ENCODE measurements at places on chromosomes 7 and 10.

DNA sequence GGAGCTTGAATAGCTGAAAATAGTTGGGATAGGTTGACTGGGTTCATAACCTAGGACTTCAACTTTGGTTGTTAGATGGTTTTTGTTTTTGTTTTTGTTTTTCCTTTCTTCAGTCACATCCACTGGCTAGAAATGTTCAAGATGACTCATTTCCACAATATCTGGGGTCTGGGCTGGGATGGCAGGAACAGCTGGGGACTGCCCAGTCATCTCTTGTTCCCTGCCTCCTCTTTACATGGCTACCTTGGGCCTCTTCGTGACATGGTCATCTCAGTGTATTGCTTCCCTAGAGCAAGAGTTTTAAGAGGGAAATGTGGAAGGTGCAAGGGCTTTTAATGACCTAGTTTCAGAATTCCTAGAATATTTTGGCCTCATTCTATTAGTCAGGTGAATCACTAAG is 915.8 kb downstream of the XPNPEP1 start:
- DNase-seq: no peak

- DNase-seq: peak; percentile 64
Measured at GRCh38 chr10:110456523-110457091, 41.1 kb upstream of the DUSP5 start.

DNA sequence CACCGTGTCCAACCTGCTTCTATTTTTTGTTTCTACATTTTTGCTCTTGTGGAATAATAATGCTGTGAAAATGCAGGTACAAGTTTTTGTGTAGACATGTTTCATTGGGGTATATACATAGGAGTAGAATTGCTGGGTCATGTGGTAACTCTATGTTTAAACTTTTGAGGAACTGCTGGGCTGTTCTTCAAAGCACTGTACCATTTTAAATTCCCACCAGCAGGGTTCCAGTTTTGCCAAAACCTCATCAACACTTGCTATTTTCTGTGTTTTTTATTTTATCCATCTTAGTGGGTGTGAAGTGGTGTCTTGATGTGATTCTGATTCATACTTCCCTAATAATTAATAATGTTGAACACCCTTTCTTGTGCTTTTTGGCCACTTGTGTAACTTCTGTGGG is 138.6 kb downstream of the RGS10 start:
- no peak for DNase-seq

DNA sequence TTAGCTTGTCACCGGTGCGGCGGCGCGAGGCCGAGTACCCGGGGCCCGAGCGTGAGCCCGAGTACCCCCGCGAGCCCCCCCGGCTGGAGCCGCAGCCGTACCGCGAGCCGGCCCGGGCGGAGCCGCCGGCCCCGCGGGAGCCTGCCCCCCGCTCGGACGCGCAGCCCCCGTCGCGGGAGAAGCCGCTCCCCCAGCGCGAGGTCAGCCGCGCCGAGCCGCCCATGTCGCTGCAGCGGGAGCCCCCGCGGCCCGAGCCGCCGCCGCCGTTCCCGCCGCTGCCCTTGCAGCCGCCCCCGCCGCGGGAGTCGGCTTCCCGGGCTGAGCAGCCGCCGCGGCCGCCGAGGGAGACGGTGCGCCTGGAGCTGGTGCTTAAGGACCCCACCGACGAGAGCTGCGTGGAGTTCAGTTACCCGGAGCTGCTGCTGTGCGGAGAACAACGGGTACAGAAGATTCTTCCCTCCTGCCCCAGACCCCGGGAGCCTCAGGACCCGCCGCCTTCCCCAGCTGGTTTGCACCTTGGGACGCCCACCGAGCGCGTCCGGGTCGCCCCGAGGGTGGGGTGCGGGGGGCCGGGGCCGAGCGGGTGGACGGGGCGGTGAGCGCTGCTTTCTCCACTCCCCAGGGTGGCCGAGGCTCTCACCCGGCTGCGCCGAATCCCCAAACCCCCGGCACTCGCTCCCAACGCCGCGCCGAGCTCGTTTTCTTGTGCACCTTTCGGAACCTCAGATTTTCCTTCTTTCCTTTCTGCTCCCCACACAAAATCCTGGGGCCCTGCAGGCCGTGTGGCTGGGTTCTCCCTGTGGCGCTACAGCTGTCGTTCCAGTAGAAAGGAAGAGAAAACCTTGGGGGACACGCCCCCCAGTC is 708 bp downstream of the UBN2 start:
- DNase-seq: peak; percentile 50

DNA sequence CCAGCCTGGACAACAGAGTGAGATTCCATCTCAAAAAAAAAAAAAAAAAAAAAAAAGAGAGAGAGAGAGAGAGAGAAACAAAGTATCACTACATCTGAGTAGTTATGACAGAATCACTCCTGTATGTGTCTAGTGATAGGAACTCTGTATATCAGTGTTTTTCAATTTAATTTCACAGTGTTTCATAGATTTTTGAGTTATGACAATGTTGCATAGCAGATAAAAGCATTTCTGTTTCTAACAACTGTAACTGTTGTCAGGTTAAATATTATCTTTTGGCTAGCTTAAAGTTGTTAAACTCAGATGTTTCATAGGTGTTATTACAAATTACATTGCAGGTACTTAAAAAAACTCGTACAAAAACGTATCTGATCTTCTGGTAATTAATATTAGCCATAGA is 60.3 kb downstream of the PLXDC2 start:
- DNase-seq: no peak

- peak; percentile 65 for DNase-seq
Measured at GRCh38 chr10:103814626-103815370, 40.6 kb downstream of the SH3PXD2A start.

DNA sequence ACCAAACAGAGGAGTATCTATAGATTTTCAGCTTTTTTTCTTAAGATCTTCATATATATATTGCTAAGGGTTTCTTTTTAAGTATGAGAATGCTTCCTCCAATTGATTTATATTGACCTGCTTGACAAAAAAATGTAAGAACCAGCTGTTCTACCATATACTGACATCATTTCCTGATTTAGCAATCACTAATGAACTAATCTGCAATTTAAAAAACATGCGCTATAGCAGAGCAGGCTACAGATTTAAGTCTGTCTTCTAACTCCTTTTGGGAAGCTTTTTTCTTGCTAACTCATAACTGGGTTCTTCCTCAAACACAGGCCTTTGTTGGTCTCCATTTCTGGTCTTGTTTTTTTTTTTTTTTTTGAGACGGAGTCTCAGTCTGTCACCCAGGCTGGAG is 33.2 kb downstream of the ABCC2 start:
- DNase-seq: peak; percentile 45

DNA sequence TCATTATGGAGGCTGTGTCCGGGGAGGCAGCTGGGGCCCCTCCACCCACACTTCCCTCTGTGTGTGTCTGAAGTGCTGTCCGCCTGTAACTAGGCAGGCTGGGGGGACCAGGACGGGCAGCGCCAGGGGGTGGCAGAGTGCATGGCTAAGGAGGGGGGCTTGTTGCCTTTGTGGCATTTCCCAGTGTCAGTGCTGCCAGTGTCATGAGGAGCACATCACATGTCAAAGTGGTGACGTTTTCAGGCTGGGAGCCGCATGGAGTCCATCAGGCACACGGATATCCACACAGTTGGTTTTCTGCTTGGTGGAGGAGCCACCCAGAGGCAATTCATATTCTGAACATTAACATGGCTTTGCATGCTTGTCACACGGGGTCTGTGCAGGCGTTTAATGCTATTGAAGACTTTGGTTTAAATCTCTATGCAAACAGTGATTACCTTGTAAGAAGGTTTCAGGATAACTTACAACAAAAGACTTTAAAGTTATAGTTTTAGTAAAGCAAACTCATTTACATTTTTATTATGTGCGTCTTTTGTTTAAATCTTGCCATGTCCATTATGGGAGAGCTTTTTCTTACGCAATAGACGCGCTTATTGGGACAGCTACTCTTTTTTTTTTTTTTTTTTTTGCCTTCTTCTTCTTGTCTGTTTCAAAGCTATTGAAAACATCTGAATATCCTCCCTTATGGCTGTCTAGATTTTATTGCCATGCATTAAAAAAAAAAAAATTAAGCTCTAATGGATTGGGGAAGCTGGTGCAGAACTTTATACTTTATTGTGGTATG is 52.9 kb downstream of the C10orf67 start:
- no peak for DNase-seq

GRCh38 chr7:44220358-44221112 is 19.8 kb downstream of the YKT6 start:
- no peak for DNase-seq

DNA sequence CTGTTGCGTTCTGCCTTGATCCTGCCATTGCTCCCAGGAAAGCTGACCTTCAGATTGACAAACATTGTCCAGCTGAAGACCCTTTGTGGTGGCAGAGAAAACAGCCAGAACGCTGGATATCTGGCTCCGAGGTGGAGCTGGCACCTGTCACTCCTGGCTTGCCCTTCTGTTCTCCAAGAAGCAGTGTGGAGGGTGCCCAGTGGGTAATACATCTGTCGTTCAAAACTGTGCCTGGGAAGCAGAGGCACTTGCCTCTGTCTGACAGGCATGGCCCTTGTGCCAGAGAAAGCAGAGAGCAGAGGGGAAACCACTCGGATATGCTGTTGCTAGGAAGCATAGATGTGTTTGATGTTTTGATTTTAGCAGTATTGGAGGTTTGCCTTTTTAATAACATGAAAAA is 231.4 kb downstream of the BMPER start:
- DNase-seq: no peak

- DNase-seq: no peak
Measured at GRCh38 chr10:47192273-47192672, 107.7 kb upstream of the GDF10 start.

DNA sequence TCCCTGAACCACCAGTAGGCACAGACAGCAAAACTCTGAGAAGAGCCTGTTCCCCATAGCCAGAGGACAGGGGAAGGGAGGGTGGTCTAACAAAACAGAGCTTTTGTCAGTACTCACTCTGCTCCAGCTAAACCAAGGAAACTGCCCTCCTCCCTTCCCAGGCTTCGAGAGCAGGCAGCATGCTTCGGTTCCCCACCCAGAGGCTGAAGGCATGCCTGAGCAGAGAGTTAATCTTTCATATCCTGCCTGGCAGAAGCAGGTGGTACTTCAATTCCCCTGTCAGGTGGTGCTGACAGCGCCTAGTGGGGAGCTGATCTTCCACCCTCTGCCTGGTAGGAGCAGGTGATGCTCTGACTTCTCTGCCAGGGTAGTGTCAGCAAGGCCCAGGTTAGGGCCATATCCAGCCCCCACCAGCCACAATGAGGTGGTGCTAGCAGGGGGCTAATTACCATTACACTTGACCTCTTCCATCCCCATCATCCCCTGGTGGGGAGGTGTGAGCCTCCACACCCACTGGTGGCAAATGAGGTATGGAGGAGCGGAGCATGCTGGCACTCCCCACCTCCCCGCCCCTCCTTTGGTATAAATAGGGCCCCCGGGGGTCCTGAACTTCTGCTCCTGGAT is 35.1 kb downstream of the SDK1 start:
- DNase-seq: no peak

DNA sequence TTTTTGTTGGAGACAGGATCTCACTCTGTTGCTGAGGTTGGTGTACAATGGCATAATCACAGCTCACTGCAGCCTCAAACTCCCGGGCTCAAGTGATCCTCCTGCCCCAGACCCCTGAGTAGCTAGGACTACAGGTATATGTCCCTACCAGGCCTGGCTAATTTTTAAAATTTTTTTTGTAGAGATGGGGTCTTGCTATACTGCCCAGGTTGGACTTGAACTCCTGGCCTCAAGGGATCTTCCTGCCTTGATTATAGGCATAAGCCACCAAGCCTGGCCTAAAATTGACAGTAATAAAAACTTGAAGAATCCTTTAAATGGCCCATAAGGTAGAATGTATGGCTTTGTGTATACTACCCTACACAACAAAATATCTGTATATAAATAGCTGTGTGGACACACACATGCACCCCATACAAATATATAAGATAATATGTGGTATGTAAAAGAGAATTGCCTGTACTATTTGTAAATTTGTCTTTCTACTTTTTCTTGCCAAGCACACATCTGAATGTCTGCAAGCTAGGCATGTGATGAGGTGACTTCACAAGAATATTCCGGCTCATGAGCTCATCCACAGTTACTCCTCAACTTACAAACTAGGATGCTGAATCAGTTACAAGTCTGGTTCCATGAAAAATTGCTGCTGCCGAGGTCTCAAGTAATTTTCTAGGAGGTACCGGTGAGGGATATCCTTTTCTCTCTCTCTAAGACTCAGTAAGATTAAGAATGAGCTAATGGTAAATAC is 26.6 kb downstream of the POLR3A start:
- no peak for DNase-seq

DNA sequence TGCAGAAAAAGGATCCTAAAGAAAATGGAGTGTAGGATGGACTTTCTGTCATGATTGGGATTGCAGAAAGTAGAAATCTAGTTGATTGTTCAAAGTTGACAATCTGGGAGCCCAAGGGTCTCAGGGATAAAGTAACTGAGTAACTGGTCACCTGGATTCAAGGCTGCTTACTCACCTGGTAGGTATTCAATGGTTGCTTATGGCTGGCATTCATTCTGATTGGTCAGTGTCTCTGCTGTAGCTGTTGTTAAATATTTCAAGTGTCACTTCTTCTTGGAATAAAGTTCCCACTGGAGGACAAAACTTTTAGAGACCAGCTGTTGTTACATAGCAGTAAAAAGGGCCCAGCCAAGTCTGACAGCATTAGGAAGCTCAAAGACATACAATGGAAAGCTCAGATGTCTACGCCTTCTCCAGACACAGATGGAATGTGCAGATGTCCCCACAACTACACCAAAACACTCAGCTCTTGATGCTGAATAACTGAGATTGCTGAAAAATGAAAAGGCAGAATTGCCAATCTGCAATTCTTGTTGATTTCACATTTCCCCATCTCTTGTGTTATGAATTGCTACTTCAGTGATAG is 106.9 kb downstream of the ZNF467 start:
- DNase-seq: no peak

- DNase-seq: no peak
Measured at GRCh38 chr7:26594553-26594952, 269.8 kb downstream of the SKAP2 start.

DNA sequence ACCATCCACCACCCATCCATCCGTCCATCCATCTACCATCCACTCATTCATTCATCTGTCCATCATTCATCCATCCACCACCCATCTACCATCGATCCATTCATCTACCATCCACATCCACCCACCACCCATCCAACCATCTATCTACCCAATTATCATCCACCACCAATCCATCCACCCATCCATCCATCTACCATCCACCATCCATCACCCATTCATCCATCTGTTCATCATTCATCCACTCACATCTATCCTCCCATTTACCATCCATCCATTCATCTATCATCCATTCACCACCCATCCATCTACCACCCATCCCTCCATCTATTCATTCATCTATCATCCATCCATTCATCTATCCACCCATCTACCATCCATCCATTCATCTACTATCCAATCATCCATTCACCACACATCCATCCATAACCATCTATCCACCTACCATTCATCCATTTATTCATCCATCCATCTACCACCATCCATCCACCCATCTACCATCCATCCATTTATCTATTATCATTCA is 188.8 kb downstream of the JCAD start:
- DNase-seq: no peak

All from iris pigment epithelial cell (primary cell).